SJSA1 (cell line): ENCODE measurements at places on chromosomes 11 and 22. TPM values are rescaled to one million over a fixed set of nuclear protein-coding genes. Genes with fewer than 3 reads are reported as not detected.

The KRTAP5-2 gene
- total RNA-seq = not detected in 2 replicates

DNA sequence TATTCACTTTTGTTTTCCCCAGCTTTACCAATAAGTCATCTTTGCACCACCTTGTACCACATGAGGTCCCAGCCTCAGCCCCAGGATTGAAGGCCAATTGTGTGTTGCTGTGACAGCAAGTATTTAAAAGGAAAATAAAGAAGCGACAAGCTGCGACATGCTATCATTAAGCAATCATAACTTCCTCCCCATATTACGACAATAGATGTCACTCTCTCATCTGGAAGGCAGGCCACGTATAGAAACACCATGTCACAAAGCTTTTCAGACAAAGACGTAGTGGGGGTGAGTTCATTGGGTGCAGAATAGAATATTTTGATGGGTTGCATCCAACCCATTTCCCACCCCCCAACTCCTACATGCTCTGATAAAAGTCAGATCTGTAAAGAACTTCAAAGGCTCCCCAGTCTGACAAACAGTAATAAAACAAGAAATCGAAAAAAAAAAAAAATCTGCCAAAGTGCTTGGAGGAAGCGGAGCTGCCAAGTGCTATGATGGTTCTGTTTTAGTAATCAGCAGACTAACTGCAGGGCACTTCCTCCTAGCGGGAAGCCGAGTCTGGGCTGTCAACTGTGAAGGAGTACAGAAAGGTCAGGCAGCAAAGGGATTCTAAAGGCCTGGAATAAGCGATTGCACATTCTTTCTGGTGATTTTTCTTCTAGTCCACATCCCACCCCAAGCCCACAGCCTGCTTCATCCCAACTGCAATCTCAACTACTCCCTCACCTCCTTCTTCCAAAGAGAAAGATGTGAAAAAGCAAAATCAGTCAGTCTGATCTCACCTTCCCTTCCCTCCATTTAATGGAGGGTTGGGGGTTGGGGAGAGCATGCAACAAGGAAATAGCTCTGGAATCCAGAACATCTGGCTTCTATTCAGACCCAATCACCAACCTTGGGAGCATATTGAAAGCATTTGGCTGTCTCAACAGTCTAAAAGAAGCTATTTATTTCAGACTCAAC, 131.4 kb upstream of the UBASH3B start:
- no peaks in the 10 kb centered on the region for H3K36me3 ChIP-seq
- H3K4me3 ChIP-seq = no peak overlapping the region
- no peak for DNase-seq
- H3K27ac ChIP-seq = no peak overlapping the region
- no peaks in the 10 kb centered on the region for H3K27me3 ChIP-seq
- H3K4me1 ChIP-seq = no peaks in the 10 kb centered on the region

DNA sequence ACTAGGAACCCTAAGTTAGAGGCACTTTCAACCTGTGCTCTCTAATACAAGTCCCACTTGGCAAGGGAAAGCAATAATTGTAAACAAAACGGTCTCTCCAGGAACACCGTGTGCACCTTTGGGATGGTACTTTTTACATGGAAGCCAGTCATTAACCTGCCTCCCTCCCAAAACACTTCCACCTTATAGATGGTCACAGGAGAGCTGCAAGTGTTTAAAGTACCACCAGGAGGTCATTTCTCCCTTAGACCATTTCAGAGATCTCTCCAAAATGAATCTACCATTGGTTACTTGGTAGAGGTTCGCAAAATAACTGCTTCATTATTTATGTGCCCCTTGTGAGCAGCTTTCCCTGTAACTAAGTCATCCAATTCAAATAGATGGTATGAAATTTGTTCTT, 375.3 kb downstream of the DYNC2H1 start:
- H3K36me3 ChIP-seq = no peaks in the 10 kb centered on the region
- H3K4me3 ChIP-seq = no peak overlapping the region
- no peak for DNase-seq
- no peaks in the 10 kb centered on the region for H3K27me3 ChIP-seq
- H3K27ac ChIP-seq = no peak overlapping the region
- H3K4me1 ChIP-seq = no peaks in the 10 kb centered on the region

The OR8G1 gene
- total RNA-seq = not detected in 2 replicates

GRCh38 chr11:95111923-95112540, 22.4 kb downstream of the ENDOD1 start:
- no peaks in the 10 kb centered on the region for H3K36me3 ChIP-seq
- no peaks in the 10 kb centered on the region for H3K27me3 ChIP-seq
- H3K27ac ChIP-seq = no peak overlapping the region

- DNase-seq = no peak
- no peak overlapping the region for H3K27ac ChIP-seq
- H3K36me3 ChIP-seq = no peaks in the 10 kb centered on the region
- H3K4me3 ChIP-seq = no peak overlapping the region
Observed at GRCh38 chr11:112999520-112999919, 38.3 kb downstream of the NCAM1 start.

- no peak overlapping the region for H3K4me3 ChIP-seq
- H3K27ac ChIP-seq = no peak overlapping the region
- DNase-seq = no peak
Observed at GRCh38 chr22:39179841-39180335, 27.4 kb upstream of the CBX7 start.

DNA sequence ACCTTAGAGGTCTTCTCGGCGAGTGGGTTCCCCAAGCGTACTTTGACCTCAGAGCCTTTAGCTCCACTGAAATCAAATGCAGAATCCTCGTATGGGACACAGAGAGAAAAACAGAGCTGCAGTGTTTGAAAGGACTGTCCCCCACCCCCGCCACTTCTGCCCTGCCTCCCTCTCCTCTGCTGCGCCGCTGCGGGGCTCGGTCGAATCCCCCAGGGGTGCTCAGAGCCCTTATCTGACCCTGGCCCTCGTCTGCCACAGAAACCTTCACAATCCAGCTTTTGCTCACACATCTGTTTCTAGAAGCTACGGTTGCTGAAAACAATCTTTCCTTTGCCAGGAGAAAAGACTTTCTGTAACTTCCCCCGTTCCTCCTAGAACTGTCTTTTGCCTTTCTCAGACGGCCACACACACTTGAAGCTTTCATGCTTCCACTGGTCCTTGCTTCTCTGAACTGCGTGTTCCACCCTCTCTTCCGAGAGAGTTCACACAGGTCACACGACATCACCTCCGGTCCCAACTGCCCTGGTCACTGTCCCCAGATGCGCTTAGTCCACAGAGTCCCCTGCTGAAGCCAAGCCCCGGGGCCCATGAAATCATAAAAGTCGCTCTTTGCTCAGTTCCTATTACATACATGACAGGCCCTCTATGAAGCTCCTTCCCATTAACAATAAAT, 3.7 kb downstream of the SMIM35 start:
- DNase-seq = no peak
- H3K4me1 ChIP-seq = no peaks in the 10 kb centered on the region
- no peaks in the 10 kb centered on the region for H3K36me3 ChIP-seq
- no peak overlapping the region for H3K27ac ChIP-seq
- no peaks in the 10 kb centered on the region for H3K27me3 ChIP-seq
- H3K4me3 ChIP-seq = no peak overlapping the region

DNA sequence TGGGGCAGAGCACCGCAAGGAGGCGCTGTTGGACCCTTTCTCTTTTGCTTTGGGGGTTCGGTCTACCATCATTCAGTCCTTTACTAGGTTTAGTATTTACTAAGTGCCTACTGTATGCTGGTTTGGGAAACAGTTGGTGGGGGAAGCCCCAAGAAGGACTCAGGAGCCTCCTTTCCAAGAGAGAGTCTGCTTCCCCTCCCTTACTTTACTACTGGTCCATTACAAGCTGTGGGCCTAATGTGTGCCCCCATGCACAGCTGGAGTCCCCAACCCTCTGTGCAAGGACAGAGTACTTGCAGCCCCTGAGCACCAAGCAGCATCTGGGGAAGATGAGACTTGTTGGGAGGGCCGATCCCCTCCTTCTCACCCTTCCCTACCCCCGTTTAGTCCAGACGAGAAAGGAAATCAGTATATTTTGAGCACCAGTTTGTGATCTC, 876 bp upstream of the UBE2L6 start:
- H3K4me1 ChIP-seq = peaks cover 16% of the 10 kb centered on the region
- no peak overlapping the region for H3K27ac ChIP-seq
- no peaks in the 10 kb centered on the region for H3K27me3 ChIP-seq
- peak; percentile 85 for DNase-seq
- H3K4me3 ChIP-seq = peak overlapping the region; percentile 78

DNA sequence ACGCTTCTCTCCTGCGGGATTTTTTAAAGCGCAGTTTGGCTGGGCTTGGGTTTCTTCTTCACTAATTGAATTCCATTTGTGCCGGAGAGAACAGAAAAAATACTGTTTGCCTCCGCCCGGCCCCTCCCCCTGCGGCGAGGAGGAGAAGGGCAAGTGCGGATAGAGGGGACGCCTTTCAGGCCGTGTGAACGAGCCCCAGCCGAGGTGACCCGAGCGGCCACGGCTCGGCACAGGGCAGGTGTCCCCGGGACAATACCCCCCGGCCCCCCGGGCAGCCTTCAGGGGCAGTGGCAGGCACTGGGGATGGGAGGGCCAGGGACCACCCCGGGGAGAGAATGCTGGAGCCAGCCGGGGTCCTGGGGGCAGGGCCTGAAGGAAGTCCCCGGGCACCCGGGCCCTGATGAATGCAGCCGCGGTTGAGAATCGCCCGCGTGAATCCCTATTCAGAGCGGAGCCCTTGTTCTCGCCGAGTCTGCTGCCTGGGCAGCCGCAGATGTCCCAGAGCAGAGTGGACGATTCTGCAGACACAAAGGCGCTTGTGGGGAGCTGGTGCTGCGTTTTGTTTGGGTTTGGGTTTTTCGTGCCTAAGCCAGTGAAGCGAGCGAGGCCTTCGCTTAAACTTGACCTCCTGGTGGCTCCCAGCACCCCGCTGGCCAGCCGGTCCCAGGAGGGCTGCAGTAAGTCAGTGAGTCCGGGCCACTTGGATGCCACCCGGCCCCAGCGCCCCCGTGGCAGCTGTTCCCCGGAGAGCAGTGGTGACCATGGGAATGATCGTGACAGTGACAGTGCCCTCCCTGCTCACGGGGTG, 96.0 kb downstream of the WNT7B start:
- peaks cover 18% of the 10 kb centered on the region for H3K4me1 ChIP-seq
- no peak overlapping the region for H3K4me3 ChIP-seq
- no peaks in the 10 kb centered on the region; the same call in 1 of the 2 replicates for H3K27me3 ChIP-seq
- no peaks in the 10 kb centered on the region for H3K36me3 ChIP-seq
- no peak overlapping the region for H3K27ac ChIP-seq
